ENCODE measurements at places on chromosomes 1 and 21.

- no peak for DNase-seq
These were observed 172.8 kb downstream of the ST6GALNAC3 start for GRCh38 chr1:76247261-76247852.

DNA sequence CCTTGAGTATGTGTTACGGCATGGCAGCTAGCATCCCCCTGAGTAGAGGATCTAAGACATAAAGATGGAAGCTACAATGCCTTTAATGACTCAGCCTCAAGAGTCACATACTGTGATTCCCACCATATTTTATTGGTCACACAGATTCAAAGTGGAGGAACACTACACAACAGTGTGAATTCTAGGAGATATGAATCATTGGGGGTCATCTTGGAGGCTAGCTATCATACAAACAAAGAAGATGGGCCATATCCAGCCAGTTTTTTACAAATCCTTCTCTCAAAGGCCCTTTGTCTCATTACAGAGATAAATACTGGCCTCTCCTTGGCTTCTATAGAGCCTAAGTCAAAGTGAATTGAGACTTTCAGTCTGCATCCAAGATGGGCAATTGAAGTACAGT is 177.0 kb downstream of the TBX15 start:
- DNase-seq = no peak

GRCh38 chr1:228452194-228453021 is 34.8 kb upstream of the RNF187 start:
- no peak for DNase-seq

GRCh38 chr1:61198554-61198953 is 116.2 kb downstream of the NFIA start:
- DNase-seq = no peak

GRCh38 chr1:219092206-219092605 is 81.5 kb upstream of the LYPLAL1 start:
- no peak for DNase-seq

GRCh38 chr1:71232166-71232763 is 151.4 kb upstream of the ZRANB2 start:
- no peak for DNase-seq

- no peak for DNase-seq
These were observed 123.2 kb downstream of the SMYD2 start for GRCh38 chr1:214404154-214404553.

All from T-cell (primary cell).